ENCODE measurements at places on chromosomes 2 and 18.

- DNase-seq: no peak
These were observed 28.1 kb upstream of the HTR2B start for GRCh38 chr2:231152800-231153557.

DNA sequence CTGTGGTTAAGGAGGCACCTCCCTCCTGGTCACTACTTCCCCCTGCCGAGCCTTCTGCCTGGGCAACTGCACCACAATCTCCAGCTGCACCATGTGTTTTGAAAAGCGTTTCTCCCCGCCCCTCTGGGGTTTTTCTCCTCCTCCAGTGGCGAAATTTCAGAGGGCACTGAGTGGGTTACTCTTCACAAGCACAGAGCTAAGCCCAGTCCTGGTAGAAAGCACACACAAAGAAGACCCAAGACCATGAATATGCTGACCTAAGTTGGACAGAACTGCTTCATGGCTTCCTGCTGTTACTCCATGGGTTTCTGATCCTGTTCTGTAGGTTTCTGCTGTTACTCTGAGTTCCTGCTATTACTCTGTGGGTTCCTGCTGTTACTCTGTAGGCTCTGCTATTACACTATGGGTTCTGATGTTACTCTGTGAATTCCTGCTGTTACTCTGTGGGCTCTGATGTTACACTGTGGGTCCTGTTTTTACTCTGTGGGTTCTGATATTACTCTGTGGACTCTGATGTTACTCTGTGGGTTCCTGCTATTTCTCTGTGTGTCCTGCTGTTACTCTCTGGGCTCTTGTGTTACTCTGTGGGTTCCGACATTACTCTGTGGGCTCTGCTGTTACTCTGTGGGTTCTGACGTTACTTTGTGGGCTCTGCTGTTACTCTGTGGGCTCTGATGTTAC is 216.6 kb downstream of the RTP5 start:
- no peak for DNase-seq

DNA sequence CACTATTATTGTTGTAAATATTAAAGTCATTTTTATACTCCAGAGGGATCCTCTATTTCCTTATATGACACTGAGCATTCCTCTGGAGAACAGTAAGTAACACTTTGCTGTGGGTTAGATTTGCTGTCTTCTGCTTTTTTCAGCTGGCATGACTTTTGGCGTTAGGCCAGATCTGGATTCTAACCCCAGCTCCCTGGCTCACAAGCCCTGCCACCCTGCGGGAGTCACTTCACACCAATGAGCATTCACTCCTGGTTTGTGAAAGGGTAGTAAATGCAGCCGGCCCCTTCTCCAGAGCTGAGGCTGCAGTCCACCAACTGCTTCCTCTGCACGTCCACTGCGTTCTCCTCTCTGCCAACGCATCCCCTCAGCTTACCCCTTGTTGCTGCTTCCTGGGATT is 373.8 kb upstream of the RAB6C start:
- no peak for DNase-seq

DNA sequence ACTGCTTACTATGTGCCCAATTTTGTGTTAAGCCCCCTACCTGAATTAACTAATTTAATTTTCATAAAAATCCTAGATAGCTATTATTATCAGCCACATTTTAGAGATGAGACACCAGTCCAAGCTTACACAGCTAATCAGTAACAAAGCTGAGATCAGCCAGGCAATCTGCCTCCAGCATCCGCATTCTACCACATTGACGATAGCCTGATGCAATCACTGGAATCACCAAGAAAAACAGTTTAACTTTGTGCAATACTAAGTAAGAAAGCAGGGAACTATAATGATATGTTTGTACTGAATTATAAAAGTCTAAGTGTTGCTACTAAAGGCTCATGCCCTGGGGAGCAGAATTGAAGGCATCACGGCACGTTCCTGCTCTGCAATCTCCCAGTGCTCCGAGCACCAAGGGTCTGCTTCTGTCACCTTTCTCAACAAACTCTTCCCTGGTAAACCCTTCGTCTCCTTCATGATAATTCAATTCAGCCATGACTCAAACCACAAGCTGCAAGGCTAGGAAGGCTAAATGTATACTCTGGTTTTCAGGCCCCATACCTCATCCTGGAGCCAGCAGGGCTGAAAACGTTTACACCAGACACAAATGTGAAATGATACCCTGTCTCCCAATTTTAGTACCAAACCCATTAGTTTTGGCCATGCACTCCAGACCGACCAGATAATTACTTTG is 19.4 kb downstream of the KANSL3 start:
- DNase-seq: no peak

DNA sequence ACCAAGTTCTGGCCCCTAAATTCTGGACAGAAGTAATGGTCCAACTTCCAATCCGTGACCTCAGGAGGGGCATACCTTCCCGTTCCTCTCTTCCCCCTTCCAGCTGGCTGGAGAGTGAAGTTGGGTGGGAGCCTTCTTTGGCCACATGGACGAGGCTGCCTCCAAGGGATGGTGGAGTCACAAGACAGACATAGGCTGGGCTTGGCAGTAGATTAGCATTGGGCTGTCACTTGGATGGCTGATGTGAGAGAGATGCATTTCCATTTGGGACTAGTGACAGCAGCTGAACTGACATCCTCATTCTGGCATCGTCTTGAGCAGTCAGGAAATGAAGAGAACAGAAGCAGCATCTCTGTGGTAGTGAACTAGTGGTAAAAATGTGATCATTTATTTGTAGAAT is 12.6 kb downstream of the NT5DC4 start:
- DNase-seq: no peak

DNA sequence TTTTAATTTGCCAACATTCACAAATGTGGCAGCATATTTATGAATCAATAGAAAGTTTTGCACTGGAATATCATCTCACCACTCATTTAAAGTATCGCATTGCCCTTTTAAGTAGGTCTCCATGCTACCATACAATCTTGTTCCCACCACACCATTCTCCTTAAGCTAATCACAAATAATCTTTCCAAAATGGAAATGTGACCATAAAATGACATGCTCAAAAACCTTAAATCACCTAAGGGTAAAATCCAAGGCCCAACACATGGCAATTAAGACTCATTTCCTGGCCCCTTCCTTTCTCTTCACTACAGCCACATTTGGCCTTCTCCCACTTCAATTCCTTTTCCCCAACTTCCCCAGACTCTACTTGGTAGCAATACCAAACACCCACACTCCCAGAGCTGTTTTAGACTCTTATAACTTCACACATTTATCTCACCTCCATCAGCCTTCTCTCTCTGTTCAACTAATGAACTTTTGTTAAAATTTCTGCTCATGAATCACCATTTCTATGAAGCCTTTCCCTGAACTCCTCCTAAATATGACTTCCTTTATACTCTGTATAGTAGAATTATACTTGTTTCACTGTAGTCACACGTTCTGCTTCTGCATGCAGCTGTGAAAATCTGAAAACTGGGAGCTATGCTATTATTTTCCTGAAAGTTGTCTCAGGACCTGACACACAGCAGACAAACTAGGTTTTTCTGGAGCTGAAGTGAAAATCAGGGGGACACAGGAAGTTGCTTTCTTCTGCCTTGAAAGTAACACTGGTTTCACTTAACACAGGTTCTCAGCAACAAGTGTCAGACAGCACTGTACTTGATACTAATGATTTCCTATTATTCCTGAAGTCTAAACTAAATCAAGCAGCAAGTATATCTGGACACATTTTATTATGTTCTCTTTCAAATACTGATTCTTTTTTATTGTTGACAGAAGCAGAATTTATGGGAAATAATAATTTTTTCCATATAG is 303.9 kb downstream of the ZEB2 start:
- no peak for DNase-seq

DNA sequence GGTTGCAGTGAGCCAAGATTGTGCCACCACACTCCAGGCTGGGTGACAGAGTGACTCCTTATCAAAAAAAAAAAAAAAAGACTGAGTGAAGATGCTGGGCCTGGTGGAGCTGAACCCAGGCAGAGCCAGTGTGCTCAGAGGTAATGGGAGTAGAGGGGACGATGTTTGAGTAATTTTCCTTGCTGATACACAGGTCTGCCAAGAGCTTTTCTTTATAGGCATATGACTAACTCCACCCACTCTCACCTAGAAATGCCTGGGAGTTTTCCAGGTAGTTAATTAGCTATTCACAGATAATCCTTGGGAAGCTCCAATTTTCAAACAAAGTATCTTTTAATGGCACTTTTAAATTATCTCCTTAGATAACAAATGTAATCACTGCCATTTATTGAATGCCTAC is 33.4 kb upstream of the ACSL3 start:
- no peak for DNase-seq

DNA sequence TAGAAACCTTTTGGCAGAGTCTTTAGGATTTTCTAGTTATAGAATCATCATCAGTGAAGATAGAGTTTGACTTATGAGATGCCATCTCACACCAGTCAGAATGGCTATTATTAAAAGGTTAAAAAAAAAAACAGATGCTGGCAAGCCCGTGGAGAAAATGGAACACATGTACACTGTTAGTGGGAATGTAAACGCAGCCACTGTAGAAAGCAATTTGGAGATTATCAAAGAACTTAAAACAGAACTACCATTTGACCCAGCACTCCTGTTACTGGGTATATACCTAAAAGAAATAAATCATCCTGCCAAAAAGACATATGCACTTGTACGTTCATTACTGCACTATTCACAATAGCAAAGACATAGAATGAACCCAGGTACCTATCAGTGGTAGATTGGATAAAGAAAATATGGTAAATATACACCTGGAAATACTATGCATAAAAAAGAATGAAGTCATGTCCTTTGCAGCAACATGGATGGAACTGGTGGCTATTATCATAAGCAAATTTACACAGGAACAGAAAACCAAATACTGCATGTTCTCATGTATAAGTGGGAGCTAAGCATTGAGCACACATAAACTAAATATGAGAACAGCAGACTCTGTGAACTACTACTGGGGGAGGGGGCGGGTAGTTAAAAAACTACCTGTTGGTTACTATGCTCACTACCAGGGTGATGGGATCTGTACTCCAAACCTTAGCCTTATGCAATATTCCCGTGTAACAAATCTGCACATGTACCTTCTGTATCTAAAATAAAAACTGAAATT is 279.0 kb downstream of the KIAA1328 start:
- DNase-seq: no peak

- DNase-seq: no peak
These were observed 35.3 kb upstream of the SOS1 start for GRCh38 chr2:39156107-39156506.

- DNase-seq: no peak
These were observed 571.6 kb downstream of the ARHGAP15 start for GRCh38 chr2:143700865-143701264.

GRCh38 chr18:73980289-73980979 is 167.2 kb downstream of the FBXO15 start:
- DNase-seq: no peak

GRCh38 chr2:70828115-70828514 is 7.5 kb downstream of the CD207 start:
- DNase-seq: no peak

DNA sequence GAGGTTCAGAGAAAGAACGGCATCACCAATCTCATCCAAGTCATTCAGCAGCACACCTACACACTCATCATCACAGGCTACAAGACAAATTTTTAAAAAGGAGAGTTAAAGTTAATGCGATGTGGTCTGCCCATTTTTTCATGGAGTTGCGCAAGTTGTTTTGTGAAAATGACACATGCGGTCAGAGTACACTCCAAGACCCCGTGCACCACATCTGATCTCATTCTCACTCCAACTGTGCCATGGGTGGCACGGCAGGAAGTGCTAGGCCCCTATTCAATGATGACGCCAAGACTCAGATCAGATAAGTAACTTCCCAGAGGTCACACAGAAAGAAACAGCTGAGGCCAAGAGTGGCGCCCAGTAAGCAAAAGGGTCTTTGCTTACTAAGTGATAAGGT is 119.8 kb downstream of the LAMA1 start:
- no peak for DNase-seq

- no peak for DNase-seq
These were observed 9.1 kb upstream of the ATP6V1C2 start for GRCh38 chr2:10712185-10712809.

GRCh38 chr2:154238252-154238651 is 366.5 kb downstream of the GALNT13 start:
- DNase-seq: no peak

- DNase-seq: no peak
These were observed 42.2 kb downstream of the THNSL2 start for GRCh38 chr2:88212251-88212790.

DNA sequence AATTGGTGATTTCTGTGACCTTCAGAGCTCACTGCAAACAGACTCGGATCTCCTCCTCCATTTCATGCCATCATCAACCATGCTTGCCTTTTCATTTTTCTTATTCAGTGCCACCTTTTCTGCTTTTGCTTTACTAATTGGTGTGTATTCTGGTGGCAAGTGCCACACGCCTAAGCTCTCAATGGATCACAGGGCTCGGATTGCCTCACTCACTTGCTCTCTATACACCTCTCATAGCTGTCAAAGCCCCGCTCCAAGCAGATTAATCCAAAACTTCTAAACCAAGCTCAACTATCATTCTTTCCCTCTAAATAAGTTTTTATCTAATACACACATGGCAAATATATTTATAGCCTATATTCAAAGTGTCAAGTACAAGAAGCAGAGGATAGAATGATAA is 86.4 kb downstream of the PLEKHM3 start:
- DNase-seq: no peak

DNA sequence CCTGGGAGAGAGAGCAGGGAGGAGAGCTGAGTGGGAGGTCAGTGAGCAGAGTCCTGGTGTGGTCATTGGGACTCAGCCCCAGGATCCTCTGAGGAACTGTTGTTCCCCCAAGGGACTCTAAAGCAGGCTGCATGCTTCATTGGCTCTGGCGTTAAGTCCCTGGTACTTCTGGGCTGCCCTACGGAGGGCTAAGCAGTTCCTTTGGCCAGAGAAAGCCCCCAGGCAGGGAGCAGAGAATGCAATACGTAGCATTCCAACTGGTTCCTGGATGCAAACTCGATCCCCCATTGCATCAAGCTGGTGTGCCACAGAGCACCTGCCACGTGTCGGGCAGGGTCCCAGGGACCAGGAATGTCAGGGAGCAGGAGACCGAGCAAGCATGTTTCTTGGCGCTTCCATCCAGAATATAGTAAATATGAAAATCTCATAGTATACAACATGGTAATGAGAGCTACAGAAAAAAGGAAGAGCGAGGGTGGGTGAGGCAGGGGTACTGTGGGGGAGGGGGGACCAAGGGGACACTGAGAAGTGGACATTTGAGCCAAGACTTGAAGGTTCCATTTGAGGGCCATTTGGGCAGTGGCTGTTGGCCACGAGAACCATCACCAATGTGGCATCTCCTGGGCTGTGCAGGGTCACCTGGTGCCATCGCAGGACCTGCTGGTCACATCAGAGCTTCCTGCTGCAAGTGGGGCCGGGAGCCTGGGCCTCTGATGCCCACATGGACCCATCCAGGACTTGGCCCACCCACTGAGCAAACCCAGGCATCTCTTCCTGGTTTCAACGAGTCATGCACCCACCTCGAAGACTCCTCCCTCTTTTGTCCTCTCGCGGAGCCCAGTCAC is 160.4 kb downstream of the ASB1 start:
- DNase-seq: no peak

DNA sequence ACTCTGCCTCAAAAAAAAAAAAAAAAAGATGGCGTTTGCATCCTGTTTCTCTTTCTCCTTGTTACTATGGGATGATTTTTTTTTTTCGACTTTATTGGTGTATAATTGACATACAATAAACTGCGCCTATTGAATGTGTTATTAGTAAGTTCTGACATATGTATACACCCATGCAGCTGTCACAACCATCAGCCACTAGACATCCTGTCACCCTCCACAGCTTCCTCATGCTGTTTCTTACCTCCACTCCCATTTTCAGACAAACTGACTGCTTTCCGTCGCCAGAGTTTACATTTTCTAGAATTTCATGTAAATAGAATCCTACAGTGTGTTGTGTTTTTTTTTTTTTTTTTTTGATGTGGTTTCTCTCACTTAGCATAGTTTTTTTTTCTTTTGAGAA is 27.9 kb downstream of the RRM2 start:
- DNase-seq: no peak

GRCh38 chr2:71466301-71467179 is 13.2 kb downstream of the DYSF start:
- DNase-seq: no peak

Measured in caudate nucleus (tissue), 63 donors.